ENCODE measurements at places on chromosomes 13 and 19.

DNA sequence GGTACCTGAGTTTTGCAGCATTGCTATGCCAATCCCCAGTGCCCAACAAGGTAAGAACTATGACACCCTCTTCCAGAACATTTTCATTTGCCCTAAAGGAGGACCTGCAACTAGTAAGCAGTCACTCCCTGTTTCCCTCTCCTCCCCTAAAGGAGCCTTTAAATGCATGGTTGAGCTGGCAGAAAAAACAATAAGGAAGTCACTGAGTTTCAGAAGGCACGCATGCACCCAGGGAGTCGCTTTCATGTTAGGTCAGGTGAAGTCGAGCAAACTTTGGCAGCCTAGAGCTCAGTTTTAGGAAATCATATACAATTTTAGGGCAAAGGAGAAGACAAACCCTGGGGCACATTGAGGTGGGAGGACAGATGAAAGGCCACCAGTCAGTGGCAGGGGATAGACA is 11.8 kb downstream of the NLRP11 start:
- DNase-seq: no peak

GRCh38 chr19:49301165-49301865 is 23.7 kb downstream of the SLC6A16 start:
- DNase-seq: no peak

GRCh38 chr19:7476777-7477494 is 11.9 kb downstream of the PEX11G start:
- no peak for DNase-seq

DNA sequence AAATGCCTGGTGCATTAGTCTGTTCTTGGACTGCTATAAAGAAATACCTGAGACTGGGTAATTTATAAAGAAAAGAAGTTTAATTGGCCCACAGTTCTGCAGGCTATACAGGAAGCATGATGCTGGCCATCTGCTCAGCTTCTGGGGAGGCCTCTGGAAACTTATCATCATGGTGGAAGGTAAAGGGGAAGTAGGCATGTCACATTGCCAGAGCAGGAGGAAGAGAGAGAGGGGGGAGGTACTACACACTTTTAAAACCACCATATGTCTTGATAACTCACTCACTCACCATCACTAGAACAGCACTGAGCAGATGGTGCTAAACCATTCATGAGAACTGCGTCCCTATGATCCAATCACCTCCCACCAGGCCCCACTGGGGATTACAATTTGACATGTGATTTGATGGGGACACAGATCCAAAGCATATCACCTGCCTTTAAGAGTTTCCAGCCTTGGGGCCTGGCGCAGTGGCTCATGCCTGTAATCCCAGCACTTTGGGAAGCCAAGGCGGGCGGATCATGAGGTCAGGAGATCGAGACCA is 219.0 kb downstream of the KATNAL1 start:
- no peak for DNase-seq

- no peak for DNase-seq
Measured at GRCh38 chr19:15666883-15667282, 6.0 kb upstream of the CYP4F12 start.

GRCh38 chr19:3006075-3006767 is 22.9 kb downstream of the TLE2 start:
- no peak for DNase-seq

DNA sequence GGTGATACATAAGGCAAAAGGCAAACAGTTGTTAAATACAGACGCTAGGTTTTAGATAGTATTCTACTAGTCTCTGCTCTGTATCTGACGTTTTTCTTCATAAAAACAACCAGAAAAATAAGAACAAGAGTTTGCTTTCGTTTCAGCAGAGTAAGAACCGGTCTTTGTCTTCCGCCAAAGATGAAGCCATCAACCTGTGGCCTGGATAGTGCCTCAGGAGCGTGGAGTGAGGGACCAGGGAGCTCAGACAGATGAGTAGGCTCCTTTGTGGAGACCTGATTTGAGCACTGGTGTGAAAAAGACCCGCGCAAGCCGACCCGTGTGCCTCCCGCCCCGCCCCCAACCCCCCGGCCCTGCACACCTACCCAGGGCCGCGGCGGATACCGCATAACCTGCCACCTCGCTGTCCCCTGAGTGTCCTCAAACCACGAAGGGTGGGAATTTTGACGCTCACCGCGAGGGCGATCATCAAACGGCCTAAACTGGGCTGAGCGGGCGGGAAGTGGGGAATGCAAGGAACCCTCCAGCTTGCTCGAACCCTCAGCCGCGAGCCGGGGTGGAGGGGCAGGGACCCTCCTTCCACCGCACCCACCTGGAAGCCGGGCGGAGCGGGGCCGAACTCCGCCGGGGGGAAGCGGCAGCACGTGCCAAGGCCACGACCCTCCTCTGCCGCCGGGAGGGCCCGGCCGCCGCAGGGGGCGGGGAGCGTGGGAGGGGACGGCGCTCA is 866 bp upstream of the LMO7 start:
- DNase-seq: no peak

DNA sequence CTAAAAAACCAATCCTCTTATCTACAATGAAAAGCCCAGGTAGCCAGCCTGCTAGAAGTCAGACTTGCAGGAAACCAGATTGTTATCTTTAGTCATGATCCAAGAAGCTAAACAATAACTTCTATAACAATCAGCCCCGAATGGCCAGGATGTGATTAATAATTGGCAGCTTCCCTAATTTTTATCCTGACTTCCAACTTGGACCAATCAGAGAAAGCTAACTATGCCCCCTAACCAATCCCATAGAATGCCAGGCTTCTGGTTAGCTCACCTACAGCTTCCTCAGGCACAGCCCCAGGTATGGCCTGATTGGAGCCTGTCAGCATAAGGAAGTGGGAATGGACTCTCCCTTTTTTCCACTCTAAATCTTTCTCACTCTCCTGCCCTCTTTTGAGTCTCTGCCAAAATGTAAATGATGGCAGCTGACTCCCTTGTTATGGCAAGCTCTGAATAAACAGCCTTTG is 394.9 kb downstream of the DLEU7 start:
- no peak for DNase-seq

- no peak for DNase-seq
Measured at GRCh38 chr19:47183601-47184000, 47.4 kb downstream of the BBC3 start.

- no peak for DNase-seq
Measured at GRCh38 chr19:18437491-18438330, at the start of gene ISYNA1. Gene ISYNA1, minus strand, starts transcription at chr19:18438133. Its CDS starts 154 bp downstream, at chr19:18437979.

- no peak for DNase-seq
Measured at GRCh38 chr19:4369109-4369887, 25.9 kb downstream of the MPND start.

DNA sequence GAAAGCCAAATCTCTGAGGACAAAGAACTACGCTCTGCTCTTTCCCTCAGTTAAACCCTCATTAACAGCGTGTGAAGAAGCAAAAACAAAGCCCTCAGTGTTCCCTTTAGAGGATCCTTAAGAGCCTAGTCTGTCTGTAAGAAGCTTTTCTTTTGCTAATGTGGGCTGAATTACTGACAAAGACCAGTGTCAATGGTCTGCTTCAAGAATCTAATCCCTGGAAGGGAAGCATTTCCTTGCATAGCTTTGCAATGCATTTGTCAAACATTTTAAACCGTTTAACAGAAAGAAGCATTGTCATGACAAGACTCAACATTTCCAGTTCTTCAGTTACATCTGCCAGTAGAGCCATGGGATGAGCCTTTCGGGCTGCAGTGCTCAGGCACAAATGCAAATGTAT is 64.9 kb downstream of the EDNRB start:
- DNase-seq: no peak

DNA sequence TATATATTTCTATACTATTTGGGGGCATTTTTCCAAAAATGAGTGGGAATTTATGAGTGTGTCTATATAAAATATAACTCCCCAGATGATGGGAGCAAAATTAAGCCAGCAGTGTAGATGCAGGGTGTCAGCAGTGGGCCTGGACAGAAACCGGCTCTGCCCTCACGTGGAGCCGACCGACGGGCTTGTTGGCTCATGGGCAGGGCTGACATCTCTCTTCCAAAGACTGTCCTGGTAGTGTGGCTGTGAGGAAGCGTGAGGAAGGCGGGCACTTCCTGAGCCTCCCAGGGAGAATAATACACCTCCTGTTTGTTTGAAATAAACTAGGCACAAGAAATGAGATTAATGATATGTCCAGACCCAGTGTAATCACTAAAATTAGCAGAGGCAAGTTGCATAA is 206.5 kb downstream of the TEX29 start:
- DNase-seq: no peak

- no peak for DNase-seq
Measured at GRCh38 chr13:22200440-22200839, 529.6 kb downstream of the FGF9 start.

- no peak for DNase-seq
Measured at GRCh38 chr19:1136201-1136600, 32.4 kb downstream of the GPX4 start.

- DNase-seq: no peak
Measured at GRCh38 chr13:77745784-77746183, 48.3 kb downstream of the SLAIN1 start.

GRCh38 chr19:49151267-49152118 is 3.7 kb downstream of the HRC start:
- no peak for DNase-seq

GRCh38 chr13:52103386-52103785 is 25.5 kb downstream of the NEK5 start:
- DNase-seq: no peak

GRCh38 chr19:35641515-35642151 is at the start of gene ETV2:
Gene ETV2, plus strand, starts transcription at chr19:35641745. Its CDS starts 716 bp downstream, at chr19:35642461.
- no peak for DNase-seq

GRCh38 chr13:34617473-34618083 is 324.5 kb upstream of the NBEA start:
- no peak for DNase-seq

- DNase-seq: no peak
Measured at GRCh38 chr19:20167651-20168122, 673 bp downstream of the ZNF486 start.

DNA sequence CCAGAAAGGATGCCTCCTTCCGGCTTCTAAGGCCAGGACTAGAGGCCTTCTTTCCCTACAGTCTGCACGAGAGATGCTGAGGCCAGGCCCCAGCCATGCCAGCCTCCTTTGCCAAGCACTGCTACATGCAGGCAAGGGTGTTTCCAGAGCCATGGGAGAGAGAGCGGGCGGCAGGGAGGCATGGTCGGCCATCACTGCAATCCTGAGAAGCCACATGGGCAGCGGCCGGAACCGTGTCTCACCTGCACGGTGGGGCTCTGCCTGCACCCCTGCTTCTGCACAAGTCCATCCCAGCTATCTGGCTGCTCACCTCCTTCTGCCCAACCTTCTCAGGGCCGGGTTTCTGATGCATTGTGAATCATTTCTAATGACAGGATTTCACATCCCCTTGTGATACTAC is 35.1 kb downstream of the TSHZ3 start:
- no peak for DNase-seq

DNA sequence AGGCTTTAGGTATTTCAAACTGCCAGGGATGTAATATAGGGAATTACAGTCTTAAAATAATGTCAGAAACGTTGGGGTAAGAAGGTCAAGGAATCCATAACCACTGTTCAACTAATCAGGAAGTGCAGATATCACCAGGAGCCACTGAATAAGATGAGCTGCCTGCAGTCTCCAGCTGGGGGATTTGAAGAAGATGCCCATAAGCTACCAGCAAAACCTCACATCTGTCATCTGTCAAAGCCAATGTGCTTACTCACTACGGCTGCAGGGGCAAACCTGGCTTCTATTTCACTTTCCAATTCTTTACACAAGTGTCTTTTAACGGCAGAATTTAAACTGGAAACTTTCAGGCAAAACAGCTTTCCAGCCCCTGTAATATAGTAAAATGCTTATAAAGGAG is 1410.1 kb upstream of the ATXN8OS start:
- no peak for DNase-seq

DNA sequence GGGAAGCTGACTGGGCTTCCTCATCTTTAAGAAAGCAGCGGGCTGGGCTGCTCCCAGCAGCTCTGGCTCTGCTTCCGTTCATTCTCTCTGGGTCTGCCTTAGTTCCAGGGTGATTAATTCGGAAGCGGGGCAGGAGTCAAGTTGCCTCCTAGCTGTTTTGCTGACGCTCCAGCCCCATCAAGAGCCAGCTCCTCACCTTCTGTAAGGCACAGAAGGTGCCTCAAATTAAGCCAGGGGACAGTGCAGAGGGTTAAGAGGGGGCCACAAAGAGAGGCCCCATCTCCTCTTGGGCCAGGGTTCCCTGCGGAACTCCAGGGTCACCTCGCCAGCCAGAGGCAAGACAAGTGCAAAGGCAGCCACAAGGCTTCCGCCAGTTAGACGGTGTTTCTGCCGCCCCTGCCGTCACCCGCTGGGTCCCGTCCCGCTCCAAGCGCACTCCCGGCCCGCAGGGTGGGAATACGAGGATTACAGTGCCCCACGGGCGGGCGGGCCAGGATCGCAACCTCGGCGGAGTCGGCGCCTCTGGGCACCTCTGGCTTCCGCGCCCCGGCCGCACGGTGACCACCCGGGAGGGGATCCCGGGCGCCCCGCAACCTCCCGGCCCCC is 508 bp downstream of the SLC15A1 start:
- DNase-seq: no peak

- no peak for DNase-seq
Measured at GRCh38 chr19:33520844-33521479, 629 bp downstream of the PEPD start.

DNA sequence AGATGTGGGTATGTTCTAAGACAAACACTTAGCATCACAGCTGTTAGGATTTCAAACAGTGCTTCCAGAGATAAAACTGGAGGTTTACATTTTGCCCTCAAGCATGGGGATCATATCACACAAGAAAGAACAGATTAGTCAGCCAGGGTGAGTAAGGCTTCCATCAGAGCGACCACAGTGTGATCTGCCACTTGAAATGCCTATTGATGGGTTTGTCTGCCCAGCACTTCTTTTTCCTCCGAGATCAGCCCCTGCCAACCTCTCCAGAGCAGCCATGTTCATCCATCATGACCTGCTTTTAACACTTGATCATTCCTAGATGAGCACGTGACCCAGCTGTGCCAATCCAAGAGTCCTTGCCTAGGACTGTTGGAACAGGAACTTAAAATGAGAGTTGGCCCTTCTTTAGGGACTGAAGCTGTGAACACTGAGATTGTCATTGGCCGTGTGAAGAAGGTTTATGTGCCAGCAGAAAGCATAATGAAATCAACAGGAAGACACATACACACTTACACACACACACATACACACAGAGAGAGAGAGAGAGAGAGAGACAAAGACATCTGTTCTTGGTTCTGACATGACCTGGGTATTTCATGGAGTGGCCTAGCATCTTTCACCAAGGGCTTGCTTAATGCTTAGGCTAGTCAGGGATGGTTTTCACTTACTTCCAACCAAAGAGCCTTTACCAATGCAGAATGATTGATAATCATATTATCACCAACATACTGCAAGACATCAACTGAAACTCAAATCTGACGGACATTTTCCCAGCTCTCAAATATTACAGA is 5.2 kb upstream of the CEBPG start:
- DNase-seq: peak; percentile 6

DNA sequence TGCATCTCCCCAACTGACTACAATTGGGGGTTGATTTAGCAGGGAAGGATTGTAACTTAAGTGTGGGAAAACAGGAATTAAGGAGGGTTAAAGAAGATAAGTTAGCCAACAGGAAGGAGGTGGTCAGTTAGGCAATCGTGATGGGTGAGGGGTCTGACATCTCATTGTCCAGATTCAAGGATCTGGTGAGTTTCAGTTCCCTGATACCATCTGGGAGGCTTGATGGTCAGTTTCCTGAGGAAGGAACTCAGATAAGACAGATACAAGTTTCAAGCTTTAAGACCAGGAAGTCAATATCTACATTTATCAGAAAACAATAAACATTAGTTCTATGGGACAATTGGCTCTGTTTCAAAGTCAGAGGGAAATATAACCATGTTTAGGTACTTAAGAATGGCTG is 601.8 kb downstream of the SLITRK6 start:
- DNase-seq: no peak

GRCh38 chr13:111286749-111287148 is 33.7 kb upstream of the TEX29 start:
- no peak for DNase-seq

- no peak for DNase-seq
Measured at GRCh38 chr13:32047793-32048192, 16.2 kb downstream of the FRY start.
